ENCODE measurements at places on chromosomes 11 and 22.
A peak's percentile ranks its signal among the peaks of the same experiment; 100 is the strongest.

GRCh38 chr11:114586797-114587196 lies 8.8 kb downstream of the NXPE4 start:
- no peaks in the 10 kb centered on the region for H3K4me1 ChIP-seq
- no peak for DNase-seq
- no peak overlapping the region for H3K27ac ChIP-seq
- H3K27me3 ChIP-seq = no peaks in the 10 kb centered on the region

- peaks cover 19% of the 10 kb centered on the region for H3K4me1 ChIP-seq
- DNase-seq = no peak
- H3K27me3 ChIP-seq = no peaks in the 10 kb centered on the region
Measured at GRCh38 chr11:122900587-122901202, 18.1 kb downstream of the JHY start.

DNA sequence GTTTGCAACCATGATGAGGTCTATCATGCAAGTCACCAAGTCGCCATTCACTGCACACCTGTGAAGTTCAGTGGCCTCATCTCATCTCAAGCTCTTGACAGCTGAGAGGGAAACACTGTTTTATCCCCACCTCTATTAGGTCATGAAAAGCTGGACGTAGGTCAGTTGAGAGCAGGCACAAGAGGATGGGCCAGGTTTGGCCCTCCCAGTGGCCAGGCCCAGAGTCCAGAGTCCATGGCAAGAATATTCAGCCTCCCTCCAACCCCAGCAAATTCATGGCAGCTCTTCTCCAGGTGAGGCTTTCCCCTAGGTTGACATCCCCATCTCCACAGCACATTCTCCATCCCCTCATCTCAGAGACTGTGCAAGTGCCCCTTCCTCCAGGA lies 22.0 kb upstream of the ISX start:
- peaks cover 10% of the 10 kb centered on the region for H3K4me1 ChIP-seq
- no peak overlapping the region for H3K4me3 ChIP-seq
- no peak overlapping the region for H3K27ac ChIP-seq
- no peak for DNase-seq
- no peaks in the 10 kb centered on the region for H3K27me3 ChIP-seq

DNA sequence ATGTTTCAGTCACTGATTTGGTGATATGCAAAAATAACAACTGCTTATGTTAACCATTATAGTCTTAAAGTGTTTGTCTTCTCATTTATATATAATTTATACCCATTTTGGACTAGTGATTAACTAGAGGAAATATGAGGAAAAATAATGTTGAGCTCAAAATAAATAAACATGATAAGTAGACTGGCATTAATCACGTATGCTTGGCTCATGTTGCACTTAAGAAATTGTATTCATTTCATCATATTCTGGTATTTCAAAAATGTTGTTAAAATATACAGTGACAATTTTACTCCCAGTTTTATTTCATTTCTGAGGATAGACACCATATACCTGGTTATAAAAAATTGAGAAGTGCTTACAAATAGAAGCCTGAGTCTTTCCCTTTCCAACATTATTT lies 3.8 kb upstream of the OR10D3 start:
- H3K4me3 ChIP-seq = no peak overlapping the region
- DNase-seq = no peak
- H3K4me1 ChIP-seq = peaks cover 4% of the 10 kb centered on the region
- no peaks in the 10 kb centered on the region for H3K36me3 ChIP-seq
- H3K27ac ChIP-seq = no peak overlapping the region

DNA sequence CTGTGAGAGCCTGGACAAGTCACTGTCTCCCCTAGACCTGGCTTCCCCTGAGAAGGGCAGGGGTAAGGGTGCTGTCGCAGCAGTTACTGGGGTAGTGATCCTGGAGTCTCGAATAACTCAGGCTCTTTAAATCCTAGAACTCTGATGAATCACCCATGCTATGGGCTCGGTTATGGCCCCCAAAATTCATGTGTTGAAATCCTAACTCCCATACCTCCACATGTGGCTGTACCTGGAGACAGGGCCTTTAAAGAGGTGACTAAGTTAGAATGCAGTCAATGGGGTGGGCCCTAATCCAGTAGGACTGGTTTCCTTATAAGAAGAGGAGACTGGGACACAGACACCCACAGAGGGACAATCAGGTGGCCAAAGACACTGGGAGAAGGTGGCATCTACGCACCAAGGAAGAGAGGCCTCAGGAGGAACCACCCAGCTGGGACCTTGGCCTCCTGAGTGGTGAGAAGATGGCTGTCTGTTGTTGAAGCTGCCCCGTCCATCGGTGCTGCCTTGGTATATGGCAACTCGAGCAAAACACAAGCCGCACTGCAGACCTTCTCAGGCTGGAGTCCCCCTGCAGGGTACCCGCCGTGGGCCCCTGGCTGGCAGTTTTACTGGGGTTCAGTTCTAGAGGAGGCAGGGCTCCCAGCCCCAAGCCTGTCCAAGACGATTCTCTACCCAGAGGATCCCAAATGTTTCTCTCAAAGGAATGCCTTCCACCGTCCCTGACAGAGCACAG lies 48.8 kb upstream of the SHISAL1 start:
- no peaks in the 10 kb centered on the region for H3K4me1 ChIP-seq
- H3K4me3 ChIP-seq = no peak overlapping the region
- H3K36me3 ChIP-seq = no peaks in the 10 kb centered on the region
- peaks cover 18% of the 10 kb centered on the region for H3K27me3 ChIP-seq

DNA sequence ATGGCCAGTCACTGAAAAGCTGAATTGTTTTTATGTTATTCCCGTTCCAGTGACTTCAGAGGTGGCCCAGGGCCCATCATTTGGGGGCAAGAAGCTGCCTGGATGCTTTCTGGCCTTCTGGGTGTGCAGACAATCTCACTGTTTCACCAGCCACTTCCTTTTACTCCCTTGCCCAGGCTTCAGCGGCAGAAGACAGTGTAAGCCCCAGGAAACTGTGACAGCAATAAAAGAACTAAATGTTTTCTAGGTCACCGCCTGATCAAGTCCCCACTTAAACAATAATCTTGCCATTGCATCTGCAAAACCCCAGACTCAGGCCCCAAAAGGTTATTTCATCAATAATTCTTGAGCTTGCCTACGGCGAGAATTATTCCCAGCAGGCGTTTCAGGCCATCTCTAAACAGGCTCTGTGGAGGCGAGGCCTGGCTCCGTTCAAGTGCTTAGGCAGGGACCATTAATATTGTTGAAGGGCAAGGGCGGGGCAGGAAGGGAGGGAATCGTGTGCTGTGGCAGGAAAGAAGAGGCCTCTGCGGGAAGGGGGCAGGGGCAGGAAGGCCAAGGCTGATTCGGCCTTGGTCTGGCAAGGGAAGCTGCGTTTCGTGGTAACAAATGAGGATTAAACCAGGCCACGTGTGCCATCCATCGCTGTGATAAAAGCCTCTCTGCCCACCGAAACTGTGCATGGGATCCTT lies 252.3 kb downstream of the KIRREL3 start:
- peaks cover 98% of the 10 kb centered on the region for H3K27me3 ChIP-seq
- H3K4me1 ChIP-seq = peaks cover 16% of the 10 kb centered on the region
- H3K36me3 ChIP-seq = no peaks in the 10 kb centered on the region
- no peak for DNase-seq

GRCh38 chr22:20017622-20017958 lies 967 bp upstream of the ARVCF start:
- H3K36me3 ChIP-seq = no peaks in the 10 kb centered on the region
- no peak for DNase-seq
- peaks cover 10% of the 10 kb centered on the region for H3K4me1 ChIP-seq
- peak overlapping the region; percentile 74 for H3K4me3 ChIP-seq
- H3K27ac ChIP-seq = no peak overlapping the region
- peaks cover 44% of the 10 kb centered on the region for H3K27me3 ChIP-seq

- no peaks in the 10 kb centered on the region for H3K36me3 ChIP-seq
- H3K27me3 ChIP-seq = peaks cover 88% of the 10 kb centered on the region
Measured at GRCh38 chr11:120241277-120241676, 1.3 kb downstream of the POU2F3 start.

DNA sequence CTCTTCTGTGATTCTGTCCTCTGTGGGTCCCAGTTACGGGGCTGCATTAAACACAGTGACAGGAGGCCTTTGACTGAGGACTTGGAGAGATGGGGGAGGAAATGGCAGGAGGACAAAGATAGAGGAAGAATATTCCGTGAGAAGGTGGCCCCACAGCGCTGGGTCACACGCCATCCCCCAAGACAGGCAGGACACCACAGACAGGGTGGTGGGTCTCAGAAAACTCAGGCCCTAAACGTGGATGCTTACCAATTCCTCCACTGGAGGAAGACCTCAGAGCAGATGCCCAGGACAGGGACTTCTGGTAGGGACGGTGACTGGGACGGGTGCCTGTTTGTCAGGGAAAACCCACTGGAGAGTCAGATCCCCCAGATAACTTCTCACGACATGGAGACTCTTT lies 34.0 kb downstream of the IGLL5 start:
- H3K27me3 ChIP-seq = peaks cover 5% of the 10 kb centered on the region
- no peak overlapping the region for H3K27ac ChIP-seq
- no peak for DNase-seq
- H3K36me3 ChIP-seq = no peaks in the 10 kb centered on the region
- peaks cover 25% of the 10 kb centered on the region for H3K4me1 ChIP-seq

DNA sequence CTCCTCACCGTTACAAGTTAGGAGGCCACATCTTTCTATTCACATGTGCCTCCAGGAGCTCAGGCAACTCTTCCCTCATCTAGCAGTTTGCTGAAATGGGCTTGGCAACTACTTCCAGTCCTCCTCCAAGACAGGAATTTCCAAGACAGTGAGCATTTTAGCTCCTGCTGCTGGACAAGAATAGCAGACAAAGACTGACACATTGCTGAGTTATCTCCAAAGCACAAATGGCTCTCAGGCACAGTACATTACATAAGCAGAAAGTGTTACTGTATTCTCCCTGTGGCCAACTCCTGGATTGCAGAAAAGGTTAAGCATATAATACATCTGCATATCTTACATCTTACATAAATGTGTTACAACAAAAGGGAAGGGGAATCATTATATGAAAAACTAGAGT lies 83.2 kb upstream of the POU2AF2 start:
- H3K27me3 ChIP-seq = no peaks in the 10 kb centered on the region
- no peak overlapping the region for H3K27ac ChIP-seq
- peaks cover 2% of the 10 kb centered on the region for H3K4me1 ChIP-seq
- no peak overlapping the region for H3K4me3 ChIP-seq

DNA sequence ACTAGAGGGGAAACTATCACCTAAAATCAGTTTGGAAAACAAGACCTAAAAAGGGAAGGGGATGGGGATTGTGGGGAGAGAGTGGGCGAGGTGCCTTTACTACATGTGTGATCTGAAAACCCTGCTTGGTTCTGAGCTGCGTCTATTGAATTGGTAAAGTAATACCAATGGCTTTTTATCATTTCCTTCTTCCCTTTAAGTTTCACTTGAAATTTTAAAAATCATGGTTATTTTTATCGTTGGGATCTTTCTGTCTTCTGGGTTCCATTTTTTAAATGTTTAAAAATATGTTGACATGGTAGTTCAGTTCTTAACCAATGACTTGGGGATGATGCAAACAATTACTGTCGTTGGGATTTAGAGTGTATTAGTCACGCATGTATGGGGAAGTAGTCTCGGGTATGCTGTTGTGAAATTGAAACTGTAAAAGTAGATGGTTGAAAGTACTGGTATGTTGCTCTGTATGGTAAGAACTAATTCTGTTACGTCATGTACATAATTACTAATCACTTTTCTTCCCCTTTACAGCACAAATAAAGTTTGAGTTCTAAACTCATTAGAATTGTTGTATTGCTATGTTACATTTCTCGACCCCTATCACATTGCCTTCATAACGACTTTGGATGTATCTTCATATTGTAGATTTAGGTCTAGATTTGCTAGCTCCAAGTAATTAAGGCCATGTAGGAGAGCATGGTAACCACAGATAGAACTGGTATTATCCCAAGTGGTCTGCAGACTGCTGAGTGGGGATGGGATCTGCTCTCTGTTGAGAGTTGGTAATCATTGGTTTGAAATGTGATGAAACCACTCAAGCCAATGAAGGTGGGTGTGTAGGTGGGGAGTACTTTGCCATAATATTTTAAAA lies 3.6 kb downstream of the NEAT1 start:
- DNase-seq = no peak
- no peaks in the 10 kb centered on the region for H3K27me3 ChIP-seq
- H3K4me1 ChIP-seq = peaks cover 57% of the 10 kb centered on the region
- peak overlapping the region; percentile 42 for H3K27ac ChIP-seq
- H3K36me3 ChIP-seq = no peaks in the 10 kb centered on the region
- H3K4me3 ChIP-seq = peak overlapping the region; percentile 68

- no peaks in the 10 kb centered on the region for H3K4me1 ChIP-seq
- no peak overlapping the region for H3K4me3 ChIP-seq
- no peak for DNase-seq
- peaks cover 6% of the 10 kb centered on the region for H3K27me3 ChIP-seq
- no peaks in the 10 kb centered on the region for H3K36me3 ChIP-seq
Measured at GRCh38 chr22:36106910-36107309, 53.6 kb downstream of the APOL3 start.

GRCh38 chr11:47672283-47672730 lies 29.9 kb upstream of the MTCH2 start:
- no peaks in the 10 kb centered on the region for H3K4me1 ChIP-seq
- no peak for DNase-seq
- no peak overlapping the region for H3K27ac ChIP-seq
- no peaks in the 10 kb centered on the region for H3K36me3 ChIP-seq
- no peak overlapping the region for H3K4me3 ChIP-seq

Measured in progenitor cell of endocrine pancreas (in vitro differentiated cells).